ENCODE measurements at places on chromosomes 3 and 15.

GRCh38 chr3:188431553-188431952 lies 277.6 kb downstream of the LPP start:
- DNase-seq: no peak

- no peak for DNase-seq
Measured at GRCh38 chr3:177960722-177961121, 575.5 kb upstream of the KCNMB2 start.

DNA sequence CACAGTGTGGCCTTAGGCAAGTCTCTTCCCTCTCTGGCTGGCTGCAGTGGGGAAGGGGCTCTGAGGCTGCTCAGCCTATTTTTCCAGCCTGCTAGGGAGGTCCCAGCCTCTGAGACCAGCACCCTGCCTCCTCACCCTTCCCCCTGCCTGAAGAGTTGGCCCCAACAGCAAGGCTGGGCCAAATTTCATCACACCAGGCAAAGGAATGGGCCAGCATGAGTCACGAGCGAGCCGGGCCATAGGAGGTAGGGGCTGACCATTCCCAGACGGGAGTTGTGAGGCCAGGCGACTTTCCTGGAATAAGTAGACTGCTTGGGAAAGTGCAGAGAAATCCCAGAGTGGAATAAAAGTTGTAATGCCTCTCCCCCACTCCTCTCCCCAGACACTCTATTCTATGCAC lies 5.7 kb upstream of the FBLN2 start:
- no peak for DNase-seq

DNA sequence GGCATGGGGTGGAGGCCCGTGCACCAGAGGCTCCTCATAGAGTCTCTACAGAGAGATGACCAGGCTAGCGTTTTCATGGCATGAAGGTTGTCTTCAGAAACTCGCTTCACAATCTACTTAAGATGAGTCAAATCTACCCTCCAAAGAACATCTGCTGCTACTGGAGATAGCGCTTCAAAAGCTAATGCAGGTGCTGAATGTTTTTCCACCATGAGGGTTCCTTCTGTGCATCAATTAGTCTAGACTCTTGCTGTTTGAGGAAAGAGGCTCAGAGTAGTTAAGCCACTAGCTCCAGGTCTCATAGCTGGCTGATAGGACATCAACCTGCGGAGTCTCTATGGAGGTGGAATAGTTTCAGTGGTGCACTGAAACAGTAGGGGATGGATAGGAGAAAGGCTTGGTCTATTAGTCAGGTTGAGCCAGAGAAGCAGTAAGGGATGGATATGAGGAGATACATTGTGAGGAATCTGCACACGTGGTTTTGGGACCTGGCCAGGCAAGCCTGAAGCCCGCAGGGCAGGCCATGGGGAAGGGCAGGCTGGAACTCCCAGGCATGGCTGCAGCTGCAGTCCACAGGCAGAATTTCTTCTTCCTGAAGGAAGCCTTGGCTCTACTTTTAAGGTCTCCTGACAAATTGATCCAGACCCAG lies 117.5 kb downstream of the APBA2 start:
- DNase-seq: no peak

- no peak for DNase-seq
Measured at GRCh38 chr3:61601831-61602230, 40.5 kb downstream of the PTPRG start.

DNA sequence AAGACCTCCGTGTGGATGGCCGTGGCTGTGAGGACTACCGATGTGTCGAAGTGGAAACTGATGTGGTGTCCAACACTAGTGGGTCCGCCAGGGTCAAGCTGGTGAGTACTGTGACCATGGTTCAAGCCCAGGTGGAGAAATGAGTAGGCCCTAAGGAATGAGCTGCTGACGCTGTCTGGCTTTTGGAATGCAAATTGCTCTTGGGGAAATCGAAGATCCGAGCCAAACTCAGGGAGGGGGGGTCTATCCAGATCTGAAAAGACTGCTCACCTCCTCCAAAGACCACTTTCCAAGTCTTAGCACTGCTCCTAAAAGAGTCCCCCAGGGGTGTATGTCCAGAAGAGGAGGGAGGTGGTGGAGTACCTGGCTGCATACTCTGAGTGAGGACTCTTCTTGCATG lies 13.1 kb downstream of the EXOSC7 start:
- DNase-seq: no peak

GRCh38 chr15:67641453-67641852 lies 99.0 kb downstream of the MAP2K5 start:
- DNase-seq: no peak

DNA sequence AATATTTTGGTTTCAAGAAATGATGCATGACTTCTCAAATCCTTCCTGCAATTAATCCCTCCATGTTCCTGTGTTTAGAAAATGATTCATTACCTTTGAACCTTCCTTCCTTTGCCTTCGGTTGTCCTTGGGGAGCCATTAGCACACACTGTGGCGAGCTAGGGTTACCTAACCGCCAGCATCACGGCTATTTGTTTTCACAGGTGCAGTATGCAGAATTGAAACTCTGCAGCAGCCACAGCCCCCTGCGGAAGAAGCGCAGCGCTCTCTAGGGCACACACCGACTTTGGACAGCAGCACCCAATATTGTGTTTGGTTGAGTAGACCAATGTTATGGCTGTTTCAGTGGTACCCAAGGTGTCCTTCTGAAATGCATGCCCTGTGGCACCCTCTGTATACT lies 247.4 kb downstream of the MCTP2 start:
- DNase-seq: no peak

GRCh38 chr3:86930181-86930580 lies 60.8 kb downstream of the VGLL3 start:
- no peak for DNase-seq

DNA sequence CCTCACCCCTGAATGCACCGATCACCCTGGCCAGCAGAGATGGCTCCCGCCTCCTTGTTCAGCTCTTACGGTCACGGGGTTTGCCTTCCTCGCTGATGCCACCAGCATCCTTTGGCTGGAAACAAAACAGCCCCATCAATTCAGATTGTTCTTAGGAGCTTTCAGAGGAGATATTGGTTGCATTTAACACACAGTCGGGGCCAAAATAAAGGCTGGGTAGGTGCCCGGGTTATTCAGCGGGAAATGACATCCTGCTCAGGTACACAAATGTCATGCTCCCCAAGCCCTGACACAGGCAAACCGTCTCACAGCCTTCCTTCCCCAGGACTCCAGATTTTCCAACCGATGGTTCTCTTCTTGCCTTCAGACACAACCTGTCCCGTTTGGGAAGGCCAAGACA lies 62.4 kb upstream of the MEF2A start:
- DNase-seq: no peak

GRCh38 chr15:39396979-39397615 lies 183.8 kb upstream of the THBS1 start:
- no peak for DNase-seq

DNA sequence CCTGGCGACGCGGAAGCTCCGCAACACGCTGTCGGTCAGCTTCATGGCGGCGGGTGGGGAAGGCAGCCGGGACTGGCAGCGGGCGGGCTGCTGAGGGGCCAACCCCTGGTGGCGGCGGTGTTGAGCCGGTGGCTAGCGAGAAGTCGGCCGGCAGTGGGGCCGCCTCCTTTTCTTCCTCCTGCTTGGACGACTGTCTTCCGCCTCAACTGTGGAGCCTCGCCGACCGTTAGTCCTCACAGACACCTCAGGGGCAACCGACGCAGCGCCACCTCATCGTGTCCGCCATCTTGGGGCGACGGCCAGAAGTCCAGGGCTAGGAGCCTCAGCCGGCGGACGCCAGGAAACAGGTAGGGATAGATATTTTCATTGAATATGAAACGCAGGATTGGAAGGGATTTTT lies 875.1 kb downstream of the NSUN3 start:
- no peak for DNase-seq

- no peak for DNase-seq
Measured at GRCh38 chr3:113277414-113277813, 66.1 kb downstream of the BOC start.

GRCh38 chr3:7749931-7750695 lies 751.5 kb upstream of the LMCD1 start:
- no peak for DNase-seq

GRCh38 chr15:66847565-66847991 lies 145.5 kb downstream of the SMAD6 start:
- DNase-seq: no peak

- DNase-seq: peak; percentile 73
Measured at GRCh38 chr15:60573936-60574335, 95.0 kb upstream of the ICE2 start.

- DNase-seq: no peak
Measured at GRCh38 chr3:157793745-157794144, 290.5 kb upstream of the VEPH1 start.

- no peak for DNase-seq
Measured at GRCh38 chr15:57118013-57118799, 199.8 kb downstream of the TCF12 start.

DNA sequence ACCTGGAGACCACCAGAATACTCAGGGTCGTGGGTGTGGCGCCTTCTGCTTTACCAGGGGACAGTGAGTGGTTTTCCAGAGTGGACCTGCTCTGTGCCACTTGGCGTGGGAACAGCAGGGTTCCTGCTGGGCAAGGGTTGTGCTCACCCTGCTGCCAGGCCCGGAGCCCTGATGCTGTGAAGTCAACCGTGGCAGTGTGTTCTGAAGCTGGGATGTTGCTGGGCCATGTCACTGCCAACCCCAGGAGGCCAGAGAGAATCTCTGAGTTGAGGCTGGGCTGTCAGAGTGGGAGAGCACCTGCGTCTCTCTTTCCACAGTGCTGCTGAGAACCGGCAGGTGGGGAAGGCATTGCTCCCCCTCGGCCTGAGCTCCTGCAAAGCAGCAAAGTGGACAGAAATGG lies 48.7 kb downstream of the FBLN2 start:
- DNase-seq: no peak

- no peak for DNase-seq
Measured at GRCh38 chr3:55770077-55770476, 283.0 kb upstream of the WNT5A start.

GRCh38 chr3:178982137-178982536 lies 89.5 kb downstream of the ZMAT3 start:
- no peak for DNase-seq

DNA sequence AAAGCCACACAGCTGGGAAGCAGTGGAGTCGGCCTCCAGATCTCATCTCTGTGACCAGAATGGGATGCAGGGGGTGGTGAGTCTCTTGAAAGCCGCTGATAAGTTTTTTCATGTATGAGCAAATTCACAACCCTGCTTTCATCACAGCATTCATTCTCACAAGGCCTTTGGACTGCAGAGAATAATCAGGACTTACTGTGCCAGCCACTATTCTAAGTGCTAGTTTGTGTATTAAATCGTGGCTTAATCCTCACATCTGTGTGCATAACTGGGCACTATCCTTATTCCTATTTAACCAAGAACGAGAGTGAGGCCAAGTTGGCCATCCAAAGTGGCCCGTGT lies 64.2 kb upstream of the POLG start:
- DNase-seq: no peak

- DNase-seq: no peak
Measured at GRCh38 chr3:67704322-67704721, 49.9 kb upstream of the SUCLG2 start.

DNA sequence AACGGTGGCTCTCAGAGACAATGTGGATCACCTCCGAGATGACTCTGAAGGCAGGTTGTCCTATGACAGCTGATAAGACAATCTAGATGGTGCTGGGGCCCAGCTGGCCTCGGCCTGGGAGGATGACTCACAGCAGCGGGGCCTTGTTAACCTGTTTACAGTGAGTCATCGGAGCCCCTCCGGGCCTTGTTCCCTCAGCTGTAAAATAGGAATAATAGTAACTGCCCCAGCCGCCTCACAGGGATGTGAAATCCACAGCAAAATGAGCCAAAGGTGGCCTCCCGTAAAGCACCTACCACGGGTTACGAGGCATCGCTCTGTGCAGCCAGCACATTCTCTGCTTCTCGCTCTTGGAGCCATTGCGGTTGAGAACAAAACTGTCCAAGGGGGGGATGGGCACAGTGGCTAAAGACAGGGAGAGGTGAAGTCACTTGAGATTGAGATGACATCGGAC lies 88.6 kb upstream of the RASGRF1 start:
- DNase-seq: no peak

DNA sequence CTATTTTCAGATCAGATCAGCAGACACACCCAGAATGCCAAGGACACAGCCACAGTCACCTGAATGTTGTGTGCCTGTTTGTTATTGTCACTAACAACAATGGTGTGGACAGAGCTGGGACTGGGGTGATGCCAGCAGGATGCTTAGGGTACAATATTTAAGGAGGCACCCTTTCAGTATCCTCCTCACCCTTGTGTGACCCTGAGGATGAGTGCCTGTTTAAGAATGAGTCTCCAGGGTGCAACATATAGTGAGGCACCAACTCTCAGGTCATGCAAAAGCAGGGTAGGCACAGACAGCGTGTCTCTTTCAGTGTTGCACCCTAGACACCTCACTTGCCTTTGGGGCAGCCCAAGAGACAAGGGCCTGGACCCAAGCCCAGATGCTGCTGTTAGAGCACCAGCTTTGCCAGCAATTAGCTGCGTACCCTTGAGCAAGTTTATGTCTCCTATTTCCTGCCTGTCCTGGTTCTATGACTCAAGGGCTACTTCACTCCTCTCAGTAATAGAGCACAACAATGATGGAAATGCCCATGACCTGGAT lies 122.6 kb downstream of the AQP9 start:
- no peak for DNase-seq

DNA sequence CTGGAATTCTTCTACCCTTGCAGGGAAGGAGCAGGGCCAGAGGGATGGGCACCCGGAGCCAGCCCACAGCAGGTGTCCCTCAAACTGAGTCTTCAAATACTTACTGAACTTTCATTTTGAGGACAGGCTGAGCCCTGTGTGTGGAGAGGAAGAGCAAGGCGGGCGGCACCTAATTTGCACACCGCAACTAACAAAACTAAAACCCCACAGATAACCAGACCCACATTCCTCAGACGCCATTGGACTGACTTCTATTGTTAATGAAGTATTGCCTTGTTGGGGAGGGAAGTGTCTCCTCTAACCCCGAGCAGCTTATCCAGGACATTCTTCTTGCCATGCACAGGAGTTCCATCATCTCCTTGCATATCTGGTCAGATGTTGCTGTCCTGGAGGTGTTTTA lies 105.2 kb upstream of the NR2E3 start:
- DNase-seq: no peak

- no peak for DNase-seq
Measured at GRCh38 chr3:185049710-185050109, 103.2 kb downstream of the C3orf70 start.
